ENCODE measurements at places on chromosomes 5 and 9.

- no peak for DNase-seq
Observed at GRCh38 chr5:58974083-58974482, 391.2 kb downstream of the RAB3C start.

GRCh38 chr5:16707168-16707868 lies 90.5 kb upstream of the RETREG1 start:
- no peak for DNase-seq

DNA sequence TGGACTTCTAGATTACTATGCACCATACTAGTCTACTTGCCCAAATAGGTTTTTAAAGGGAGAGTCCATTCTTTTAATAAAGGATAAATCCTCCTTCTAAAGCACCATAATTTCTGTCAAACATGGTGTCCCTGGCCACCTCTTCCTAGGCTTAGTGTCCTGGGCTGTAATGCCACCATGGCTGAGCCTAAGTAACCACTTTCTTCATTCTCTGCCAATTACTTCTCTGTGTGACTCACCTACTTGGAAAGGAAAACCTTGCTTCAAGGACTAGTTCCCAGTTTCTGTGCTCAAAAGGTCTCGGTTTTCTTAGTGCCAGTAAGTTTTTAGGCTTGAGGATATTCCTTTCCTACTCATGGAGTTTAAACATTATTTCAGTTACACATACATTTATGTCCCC lies 273.4 kb downstream of the DENND1A start:
- DNase-seq: no peak

DNA sequence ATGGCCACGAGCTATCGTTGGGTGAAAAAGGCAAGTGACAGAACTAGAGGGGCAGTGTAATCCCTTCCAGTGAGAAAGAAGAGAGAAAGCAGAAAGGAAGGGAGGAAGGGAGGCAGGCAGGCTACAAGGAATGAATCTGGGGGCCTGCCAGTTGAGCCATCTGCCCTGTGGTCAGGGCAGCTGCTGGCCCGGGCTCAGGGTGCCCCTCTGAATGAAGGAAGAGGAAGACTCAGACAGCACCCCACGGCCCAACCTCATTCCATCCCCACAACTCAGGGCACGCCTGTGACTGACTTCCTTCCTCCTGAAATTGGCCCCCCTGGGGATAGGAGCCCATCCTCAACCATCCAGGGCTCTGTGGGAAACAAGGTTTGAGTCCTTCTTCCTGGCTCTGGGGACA lies 20.3 kb upstream of the FLT4 start:
- DNase-seq: no peak

GRCh38 chr5:93677359-93677891 lies 64.0 kb downstream of the POU5F2 start:
- DNase-seq: no peak

Data from GM12891 (cell line).